ENCODE measurements at places on chromosomes 16 and 17.

DNA sequence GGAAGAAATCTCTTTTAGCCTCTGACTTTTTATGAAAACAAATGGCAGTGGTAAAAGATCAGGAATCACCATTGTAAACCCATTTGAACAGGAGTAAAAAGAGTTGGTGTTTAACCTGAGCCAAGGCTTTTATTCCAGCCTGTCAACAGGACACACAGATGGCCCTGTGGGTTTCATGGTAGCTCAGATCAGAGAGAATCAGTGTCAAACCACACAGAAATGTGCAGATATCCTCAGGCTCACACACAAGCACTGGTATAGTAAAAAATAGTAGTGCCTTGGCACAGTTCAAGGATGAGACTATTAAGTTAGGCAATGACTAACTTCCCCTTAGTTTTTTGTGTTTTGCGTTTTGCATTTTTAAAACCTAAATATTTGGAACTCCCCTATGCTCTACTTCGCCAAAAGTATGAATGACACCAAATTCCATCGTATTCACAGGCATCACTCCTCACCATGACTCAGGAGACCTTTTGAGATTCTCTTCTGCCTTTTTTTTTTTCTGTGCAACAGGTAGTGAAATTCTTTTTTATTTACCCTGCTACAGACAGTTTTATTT is 1200.0 kb downstream of the CDH11 start:
- DNase-seq, result no peak

DNA sequence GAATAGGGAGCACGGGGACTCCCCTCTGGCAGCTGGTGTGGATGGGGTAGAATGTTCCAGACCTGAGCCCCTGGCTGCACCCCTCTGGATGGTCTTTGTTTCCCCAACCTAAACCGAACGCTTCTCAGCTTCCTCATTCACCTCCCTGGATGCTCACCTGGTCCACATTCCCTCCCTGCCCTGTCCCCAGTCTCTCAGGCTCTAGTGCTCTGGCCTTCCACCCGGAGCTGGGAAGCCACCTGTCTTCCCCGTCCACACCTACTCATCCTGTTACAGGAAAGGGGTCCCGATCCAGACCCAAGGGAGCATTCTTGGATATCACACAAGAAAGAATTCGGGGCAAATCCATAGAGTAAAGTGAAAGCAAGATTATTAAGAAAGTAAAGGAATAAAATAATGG is 73.5 kb downstream of the CYLD start:
- no peak for DNase-seq

GRCh38 chr17:83009414-83010205 is 69.8 kb upstream of the METRNL start:
- no peak for DNase-seq

DNA sequence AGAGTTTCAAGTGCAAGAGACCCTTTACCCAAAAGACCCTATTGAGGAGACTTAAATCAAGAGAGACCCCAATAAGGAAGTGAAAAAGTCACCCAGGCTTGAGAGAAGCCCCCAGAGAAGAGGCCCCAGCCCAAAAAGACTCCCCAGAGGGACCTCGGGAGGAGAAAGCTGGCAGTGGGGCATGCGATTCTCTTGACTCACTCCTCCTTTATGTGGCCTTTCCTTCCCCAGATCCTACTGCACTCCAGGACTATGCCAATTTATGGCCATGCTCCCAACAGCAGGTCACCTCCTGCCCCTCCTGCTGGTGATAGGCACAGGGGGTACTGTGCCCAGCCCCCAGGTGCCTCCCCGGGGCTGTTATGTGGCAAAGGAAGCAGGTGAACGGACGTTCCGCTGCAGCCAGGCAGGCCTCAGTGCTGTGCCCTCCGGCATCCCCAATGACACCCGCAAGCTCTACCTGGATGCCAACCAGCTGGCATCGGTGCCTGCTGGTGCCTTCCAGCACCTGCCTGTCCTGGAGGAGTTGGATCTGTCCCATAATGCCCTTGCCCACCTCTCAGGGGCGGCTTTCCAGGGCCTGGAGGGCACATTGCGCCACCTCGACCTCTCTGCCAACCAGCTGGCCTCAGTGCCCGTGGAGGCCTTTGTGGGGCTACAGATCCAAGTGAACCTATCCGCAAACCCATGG is 16.3 kb downstream of the LRRC3C start:
- DNase-seq, result no peak

- DNase-seq, result peak; percentile 49
Measured at GRCh38 chr17:55421179-55421934, at the start of gene MMD. Gene MMD (minus strand): TSS chr17:55421835. CDS start chr17:55421695, 140 bp downstream.

DNA sequence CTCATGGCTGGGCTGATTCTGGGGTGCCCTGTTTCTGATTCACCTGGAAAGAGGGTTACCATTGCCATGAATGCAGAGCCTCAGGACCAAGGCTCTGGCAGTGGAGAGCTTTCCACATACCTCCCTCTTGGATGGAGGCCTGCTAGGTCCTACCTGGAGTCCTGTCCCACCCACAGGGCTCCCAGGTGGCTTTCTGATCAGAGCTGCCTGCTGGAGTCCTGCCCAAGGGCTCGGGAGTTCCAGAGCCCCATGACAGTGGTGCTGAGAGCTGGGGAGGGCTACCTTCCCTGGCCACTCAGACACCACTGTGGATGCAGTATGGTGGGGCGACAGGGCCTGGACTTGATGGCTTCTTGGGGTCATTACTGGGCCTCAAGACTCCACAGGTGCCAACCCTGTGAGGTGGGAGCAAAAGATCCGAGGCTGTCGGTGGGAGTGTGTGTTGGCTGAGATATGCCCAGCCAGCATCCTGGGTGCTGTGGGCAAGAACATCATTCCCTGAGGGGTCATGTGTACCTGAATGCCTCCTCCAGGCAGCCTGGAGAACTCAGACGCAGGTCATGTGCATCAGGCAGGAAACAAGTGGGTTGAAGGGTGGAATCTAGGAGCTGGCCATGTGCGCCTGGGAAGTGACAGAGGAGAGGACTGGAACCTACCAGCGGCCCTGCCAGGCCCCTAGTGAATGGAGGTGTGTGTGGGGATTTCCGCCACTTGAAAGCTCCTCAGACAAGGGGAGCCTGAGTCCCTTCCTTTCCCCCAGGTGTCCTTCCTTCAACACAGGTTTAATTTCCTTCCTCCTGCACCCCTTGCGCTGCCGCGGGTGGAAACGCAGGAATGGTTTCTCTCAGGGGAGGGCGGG is 2.3 kb upstream of the WNT3 start:
- no peak for DNase-seq

GRCh38 chr17:13587487-13588338 is 14.0 kb downstream of the HS3ST3A1 start:
- DNase-seq, result no peak

DNA sequence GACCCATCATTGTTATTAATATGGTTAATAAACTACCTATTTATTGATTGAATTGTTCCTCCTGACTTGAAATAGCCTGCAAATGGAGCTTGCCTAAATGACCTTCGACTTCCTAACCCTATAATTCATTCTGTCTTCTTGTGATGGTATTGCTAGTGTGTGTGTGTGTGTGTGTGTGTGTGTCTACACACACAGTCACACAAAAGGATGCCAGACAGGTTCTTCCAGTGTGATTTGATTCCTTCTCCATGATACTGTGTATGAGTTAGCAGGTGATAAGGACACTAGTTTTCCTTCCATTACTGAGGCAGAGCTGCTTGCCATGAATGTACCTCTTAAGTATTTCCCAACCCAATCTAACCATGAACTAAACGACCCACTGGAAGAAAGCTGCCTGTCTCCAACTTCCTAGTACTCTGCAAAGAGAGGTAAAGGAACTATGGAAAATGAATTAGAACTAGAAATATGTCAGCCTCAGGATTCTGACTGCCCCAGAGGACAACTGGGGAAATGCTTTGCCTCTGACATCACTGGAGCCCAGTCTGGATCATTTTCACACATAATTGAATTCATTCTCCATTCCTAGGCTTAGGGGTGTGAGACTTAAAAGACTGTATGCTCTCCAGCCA is 3.5 kb upstream of the CDC6 start:
- no peak for DNase-seq

GRCh38 chr17:34255381-34255732 is 272 bp downstream of the CCL2 start:
- no peak for DNase-seq

DNA sequence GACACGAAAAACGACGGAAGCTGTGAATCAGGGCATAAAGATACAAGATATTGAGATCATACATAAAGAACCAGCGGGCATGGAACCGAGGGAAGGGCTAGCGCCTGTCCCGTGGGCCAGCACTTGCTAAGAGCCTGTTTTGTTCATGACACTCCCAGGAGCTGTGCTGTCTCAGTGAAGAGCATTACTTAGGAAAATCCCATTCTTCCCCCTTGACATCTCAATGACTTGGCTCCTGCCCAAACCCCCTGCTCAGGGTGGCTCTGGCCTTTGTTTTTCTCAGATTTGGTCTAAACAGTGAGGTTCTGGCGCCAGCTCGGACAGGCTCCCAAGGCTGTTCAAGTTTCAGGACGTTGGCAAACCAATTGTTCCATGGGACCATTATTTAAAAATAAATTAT is 79.1 kb upstream of the SEC14L1 start:
- no peak for DNase-seq

DNA sequence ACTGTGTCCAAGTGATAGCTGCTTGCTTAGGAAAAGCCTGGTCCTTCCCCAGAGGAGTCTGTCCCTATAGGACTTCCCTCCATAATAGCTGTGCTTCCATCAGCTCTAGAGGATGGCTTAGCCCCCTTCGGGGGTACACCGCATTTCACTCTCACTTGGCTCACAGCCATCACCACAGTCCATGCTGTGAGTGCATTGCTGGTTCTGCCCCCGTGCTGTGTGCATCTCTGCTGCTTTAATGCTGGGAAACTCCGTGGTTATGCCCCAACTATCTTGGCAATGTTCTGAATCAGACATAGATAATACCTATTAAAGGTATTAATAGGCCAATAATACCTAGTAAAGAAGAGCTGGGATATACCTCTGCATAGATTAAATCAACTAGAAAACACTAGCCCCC is 58.3 kb downstream of the SIAH1 start:
- DNase-seq, result no peak

DNA sequence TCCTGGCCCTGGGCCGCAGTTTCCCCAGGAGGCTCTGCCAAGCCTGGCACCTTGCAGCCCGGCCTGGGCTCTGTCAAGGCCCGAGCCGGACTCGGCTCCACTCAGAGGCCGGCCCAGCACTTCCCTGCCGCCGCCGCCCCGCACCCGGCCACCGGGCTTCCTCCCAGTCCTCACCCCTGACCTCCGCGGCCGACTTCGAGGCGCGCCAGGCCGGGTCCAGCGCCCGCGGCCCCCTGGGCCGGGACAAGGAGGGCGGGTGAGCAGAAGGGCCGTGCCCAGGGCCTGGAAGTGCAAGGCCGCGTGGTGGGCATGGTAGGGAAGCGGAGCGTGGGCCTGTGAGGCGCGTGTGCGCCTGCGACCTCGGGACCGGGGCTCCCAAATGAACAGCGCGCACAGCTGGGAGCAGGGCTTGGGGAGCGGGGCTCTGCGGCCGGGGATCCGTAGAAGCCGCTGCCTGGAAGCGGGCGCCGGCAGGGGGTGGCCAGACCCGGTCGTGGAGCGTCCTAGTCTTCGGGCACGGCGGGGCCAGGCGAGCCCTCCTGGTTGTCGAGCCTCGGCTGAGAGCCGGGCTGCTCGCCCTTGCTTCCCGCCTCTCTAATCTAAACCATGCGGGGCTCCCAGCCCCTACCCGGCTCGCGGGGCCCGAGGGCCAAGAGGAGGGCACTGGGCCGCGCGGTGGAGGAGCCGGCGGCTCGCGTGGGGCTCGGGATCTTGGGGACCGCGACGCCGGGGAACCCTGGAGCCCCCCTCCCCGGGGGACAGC is 503 bp upstream of the TBX4 start:
- peak; percentile 60 for DNase-seq

DNA sequence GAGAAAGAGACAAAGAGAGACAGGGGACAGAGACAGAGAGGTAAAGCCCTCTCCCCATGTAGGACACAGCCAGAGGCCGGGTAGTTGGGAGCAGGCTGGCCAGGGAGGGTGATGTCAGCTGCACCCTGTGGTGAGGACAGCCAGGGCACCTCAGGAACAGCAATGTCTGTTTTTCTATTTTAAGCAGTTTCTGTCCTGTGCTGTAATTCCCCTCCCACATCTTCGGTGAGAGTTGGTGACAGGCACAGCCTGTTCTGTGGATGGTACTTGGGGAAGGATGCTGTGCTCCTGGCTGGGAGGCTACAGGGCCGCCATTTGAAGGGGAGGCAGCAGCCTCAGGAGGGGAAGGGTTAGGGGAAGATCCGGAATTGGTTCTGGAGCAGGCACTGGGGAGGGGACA is 163.5 kb downstream of the SDK2 start:
- DNase-seq, result no peak

GRCh38 chr17:20171741-20172365 is 162.7 kb downstream of the SPECC1 start:
- DNase-seq, result no peak

GRCh38 chr16:19751478-19752385 is 33.7 kb downstream of the IQCK start:
- DNase-seq, result no peak

DNA sequence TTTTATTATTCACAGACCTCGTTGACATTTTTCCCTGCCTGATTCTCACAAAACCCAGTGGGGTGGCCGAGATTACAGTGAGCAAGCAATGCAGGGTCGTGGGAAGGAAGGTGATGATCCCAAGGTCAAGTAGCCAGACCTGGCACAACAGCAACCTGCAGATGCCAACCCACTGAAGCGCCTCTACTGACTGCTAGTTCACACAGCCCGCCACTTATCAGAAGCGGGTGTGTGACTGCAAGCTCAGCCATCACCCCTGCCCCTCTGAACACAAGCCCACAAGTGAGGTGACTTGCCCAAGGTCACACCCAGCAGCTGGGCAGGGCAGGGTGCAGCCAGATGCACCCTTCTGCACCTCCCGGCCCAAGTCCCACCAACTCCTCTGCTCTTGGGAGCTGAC is 7.1 kb downstream of the TFAP4 start:
- DNase-seq, result no peak

- no peak for DNase-seq
Measured at GRCh38 chr16:6725634-6726331, 606.9 kb upstream of the RBFOX1 start.

GRCh38 chr17:4956493-4957061 is 5.7 kb downstream of the ENO3 start:
- DNase-seq, result no peak
